Activated naive CD8-positive, alpha-beta T cell treated with anti-CD3 and anti-CD28 coated beads for 36 hours (primary cell): ENCODE measurements at places on chromosomes 6 and 20.
A peak's percentile ranks its signal among the peaks of the same experiment; 100 is the strongest.

DNA sequence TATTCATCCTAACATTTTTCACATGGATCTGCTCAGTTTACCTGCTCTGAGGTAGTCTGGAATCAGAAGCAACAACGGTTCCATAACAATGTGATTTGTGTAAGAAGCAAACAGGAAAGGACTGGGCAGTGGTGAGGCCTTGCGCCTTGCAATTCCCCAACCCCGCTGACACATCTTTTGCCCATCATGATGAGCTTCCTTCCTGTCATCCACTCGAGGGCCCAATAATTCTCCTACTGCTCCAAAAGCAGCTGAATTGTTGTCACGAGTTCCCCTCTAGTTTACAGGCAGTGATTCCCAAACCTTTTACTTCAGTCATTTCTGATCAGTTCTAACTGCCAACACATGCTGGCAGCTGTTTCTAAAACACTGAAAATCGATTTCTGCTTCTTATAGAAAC is 22.9 kb downstream of the STX7 start:
- H3K4me1 ChIP-seq, result peaks cover 18% of the 10 kb centered on the region
- H3K36me3 ChIP-seq, result peaks cover 23% of the 10 kb centered on the region
- DNase-seq, result no peak
- no peak overlapping the region for H3K4me3 ChIP-seq
- H3K27me3 ChIP-seq, result no peaks in the 10 kb centered on the region

- no peak overlapping the region for H3K27ac ChIP-seq
- H3K36me3 ChIP-seq, result peaks cover 14% of the 10 kb centered on the region
- peaks cover 3% of the 10 kb centered on the region for H3K4me1 ChIP-seq
- DNase-seq, result no peak
- H3K27me3 ChIP-seq, result no peaks in the 10 kb centered on the region
- no peak overlapping the region for H3K4me3 ChIP-seq
Measured at GRCh38 chr20:4781211-4781610, 59.5 kb downstream of the PRND start.

- no peaks in the 10 kb centered on the region for H3K27me3 ChIP-seq
- H3K4me1 ChIP-seq, result peaks cover 34% of the 10 kb centered on the region
- peak overlapping the region; percentile 88 for H3K27ac ChIP-seq
- H3K4me3 ChIP-seq, result peak overlapping the region; percentile 91
- H3K36me3 ChIP-seq, result peaks cover 25% of the 10 kb centered on the region
Measured at GRCh38 chr20:20711413-20711812, 1.0 kb downstream of the RALGAPA2 start.

GRCh38 chr6:56148488-56149186 is 98.7 kb downstream of the COL21A1 start:
- no peak for DNase-seq
- no peaks in the 10 kb centered on the region for H3K4me1 ChIP-seq
- no peak overlapping the region for H3K4me3 ChIP-seq
- no peaks in the 10 kb centered on the region for H3K27me3 ChIP-seq
- no peak overlapping the region for H3K27ac ChIP-seq

DNA sequence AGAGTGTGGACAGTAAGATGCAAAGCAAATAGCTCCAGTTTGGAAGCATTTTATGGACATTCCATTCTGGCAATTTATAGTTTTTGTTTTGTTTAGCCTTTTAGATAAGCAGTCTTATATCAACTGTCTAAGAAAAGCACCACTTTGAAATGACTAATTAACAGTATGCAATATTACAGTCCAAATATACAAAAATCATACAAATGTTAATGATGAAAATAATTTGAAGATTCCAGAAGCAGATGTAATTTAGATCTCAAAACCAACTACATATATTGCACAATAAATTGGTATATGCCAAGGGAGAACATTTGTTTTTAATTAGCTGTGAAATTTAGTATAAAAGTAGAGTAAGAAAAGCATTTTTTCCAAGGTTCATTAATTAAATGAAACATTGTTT is 158.8 kb downstream of the KIF6 start:
- H3K27me3 ChIP-seq, result peaks cover 5% of the 10 kb centered on the region
- H3K36me3 ChIP-seq, result no peaks in the 10 kb centered on the region
- no peaks in the 10 kb centered on the region for H3K4me1 ChIP-seq
- H3K27ac ChIP-seq, result no peak overlapping the region
- no peak overlapping the region for H3K4me3 ChIP-seq

GRCh38 chr20:37878835-37879599 is 23.9 kb upstream of the VSTM2L start:
- no peak for DNase-seq
- no peaks in the 10 kb centered on the region for H3K4me1 ChIP-seq
- H3K27me3 ChIP-seq, result no peaks in the 10 kb centered on the region
- no peak overlapping the region for H3K4me3 ChIP-seq
- no peaks in the 10 kb centered on the region for H3K36me3 ChIP-seq
- H3K27ac ChIP-seq, result no peak overlapping the region

- peak; percentile 76 for DNase-seq
- H3K36me3 ChIP-seq, result peaks cover 1% of the 10 kb centered on the region
- peaks cover 45% of the 10 kb centered on the region for H3K4me1 ChIP-seq
Measured at GRCh38 chr6:149082320-149082719, 235.2 kb upstream of the TAB2 start.
